ENCODE measurements at places on chromosomes 1 and 21.

GRCh38 chr1:6423321-6423999 is 1.1 kb upstream of the ESPN start:
- peak; percentile 47 for DNase-seq

DNA sequence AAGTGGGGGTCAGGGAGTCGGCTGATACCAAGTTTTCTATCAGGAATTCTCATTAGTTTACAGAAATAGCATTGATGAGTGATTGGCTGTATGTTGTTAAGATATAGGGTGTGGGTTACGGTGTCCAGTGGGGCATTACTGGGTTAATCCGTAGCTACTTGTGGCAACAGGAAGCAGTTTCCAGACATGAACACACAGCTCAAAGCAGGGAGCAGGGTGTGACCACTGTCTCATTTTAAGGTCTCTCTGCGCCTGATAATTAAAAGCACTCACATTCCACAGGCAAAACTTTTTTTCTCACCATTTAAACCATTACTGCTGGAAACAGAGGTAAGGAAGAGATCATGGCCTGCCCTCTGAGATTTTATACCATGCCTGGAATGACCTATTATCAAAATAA is 114.9 kb downstream of the SIK1 start:
- no peak for DNase-seq

DNA sequence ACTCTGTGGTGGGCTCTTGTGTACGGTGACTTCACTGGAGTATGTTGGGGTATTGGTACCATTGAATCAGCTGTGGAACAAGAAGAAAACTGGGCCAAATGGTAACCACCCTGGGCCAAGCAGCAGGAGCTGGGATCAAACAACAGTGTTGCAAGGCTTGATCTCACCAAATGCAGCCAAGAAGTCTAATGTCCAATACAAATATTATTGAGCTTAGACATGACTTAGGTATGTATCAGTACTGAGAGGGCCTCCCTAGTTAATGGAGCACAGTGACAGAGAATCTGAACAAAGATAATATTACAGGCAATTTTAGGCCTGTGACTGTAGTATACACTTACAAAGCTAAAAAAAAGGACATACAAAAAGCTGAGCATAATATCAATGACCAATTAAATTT is 604.8 kb downstream of the PLA2G4A start:
- no peak for DNase-seq

DNA sequence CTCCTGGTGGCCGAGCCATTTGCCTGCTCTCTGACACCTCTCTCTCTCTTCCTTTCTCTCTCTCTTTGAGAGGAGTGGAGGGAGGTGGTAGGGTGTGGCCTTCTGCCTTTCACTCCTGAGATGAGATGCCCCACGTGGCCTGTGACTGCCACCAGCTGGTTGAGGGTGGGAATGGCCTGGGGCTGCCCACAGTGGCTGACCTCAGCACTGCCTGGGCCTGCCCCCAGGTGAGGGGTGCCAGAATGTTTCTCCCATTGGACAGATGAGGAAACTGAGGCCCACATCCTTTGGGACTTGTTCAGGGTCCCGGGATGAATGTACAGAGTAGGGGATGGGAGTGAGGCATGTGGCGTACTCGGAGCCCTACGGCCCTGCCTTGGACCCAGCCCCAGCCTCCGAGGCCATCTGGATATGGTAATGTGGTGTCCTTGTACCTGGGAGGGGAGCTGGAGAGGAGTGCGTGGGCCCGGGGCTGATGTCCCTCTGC is 12.7 kb upstream of the C1orf167 start:
- no peak for DNase-seq

- no peak for DNase-seq
Measured at GRCh38 chr1:25702101-25702775, 85.6 kb downstream of the MAN1C1 start.

DNA sequence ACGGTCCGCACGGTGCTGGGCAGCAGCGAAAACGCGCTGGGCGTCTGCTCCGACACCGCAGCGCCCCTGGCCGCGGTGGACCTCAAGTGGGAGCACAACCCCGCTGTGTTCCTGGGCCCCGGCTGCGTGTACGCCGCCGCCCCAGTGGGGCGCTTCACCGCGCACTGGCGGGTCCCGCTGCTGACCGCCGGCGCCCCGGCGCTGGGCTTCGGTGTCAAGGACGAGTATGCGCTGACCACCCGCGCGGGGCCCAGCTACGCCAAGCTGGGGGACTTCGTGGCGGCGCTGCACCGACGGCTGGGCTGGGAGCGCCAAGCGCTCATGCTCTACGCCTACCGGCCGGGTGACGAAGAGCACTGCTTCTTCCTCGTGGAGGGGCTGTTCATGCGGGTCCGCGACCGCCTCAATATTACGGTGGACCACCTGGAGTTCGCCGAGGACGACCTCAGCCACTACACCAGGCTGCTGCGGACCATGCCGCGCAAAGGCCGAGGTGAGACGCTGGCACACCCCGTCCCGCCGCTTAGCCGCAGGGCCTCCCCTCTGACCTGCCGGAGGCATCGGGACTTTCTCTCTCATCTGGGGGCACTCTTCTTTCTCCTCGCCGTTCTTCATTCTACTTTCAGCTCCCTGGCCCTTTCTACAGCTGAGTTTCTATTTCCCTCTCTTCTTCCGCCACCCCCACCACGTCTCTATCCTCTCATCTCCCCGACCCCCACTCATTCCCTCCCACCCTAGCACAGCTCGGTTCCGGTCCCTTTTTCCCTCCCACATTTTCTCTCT is 1.0 kb downstream of the NPR1 start:
- no peak for DNase-seq

DNA sequence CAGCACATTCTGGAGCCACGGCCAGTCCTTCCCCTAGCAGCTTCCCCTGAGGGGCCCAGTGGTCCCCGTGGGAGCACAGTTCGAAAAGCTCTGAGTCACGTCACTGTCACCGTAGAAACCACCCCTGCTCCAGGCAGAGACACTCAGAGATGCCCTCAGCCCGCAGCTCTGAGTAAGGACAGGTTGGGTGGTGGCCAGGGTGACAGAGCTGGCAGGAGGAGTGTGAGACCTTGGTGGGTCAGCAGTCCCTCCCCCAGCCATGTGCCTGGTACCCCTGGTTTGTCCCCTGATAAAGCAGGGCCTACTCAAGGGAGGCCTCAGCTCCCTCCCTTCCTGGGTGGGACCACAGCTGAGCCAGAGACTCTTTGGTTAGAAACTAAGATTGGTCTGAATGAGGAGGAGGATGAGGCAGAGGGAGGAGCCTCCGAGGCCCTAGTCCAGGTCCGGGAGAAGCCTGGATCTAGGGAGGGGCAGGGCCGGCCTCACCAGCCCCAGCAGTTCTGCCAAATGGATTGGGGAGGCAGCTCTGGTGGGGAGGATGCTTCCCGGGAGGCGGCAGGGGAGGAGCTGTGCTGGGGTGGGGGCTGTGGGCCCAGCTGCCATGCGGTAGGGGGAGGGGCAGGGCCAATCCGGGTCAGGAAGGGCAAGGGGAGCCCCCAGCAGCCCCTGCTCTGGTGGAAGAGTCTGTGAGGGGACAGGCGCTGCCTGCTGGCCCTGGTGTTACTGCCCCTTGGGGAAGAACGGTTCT is 55.2 kb downstream of the SLC9A1 start:
- DNase-seq: no peak

DNA sequence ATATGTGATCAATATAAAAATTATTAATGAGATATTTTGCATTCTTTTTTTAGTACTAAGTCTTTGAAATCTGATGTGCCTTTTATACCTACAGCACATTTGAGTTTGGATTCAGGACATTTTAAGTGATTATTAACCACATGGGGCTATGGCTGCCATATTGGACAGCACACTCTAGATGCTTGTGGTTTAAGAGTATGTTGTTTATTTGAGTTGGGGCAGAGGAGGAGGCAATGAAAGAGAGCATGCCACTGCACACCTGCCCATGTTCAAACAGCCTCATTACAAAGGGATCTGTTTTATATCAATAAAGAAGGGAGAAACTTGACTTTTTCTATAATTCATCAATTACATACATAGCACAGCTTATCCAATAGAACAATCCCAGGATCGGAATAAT is 99.4 kb upstream of the EDEM3 start:
- no peak for DNase-seq

DNA sequence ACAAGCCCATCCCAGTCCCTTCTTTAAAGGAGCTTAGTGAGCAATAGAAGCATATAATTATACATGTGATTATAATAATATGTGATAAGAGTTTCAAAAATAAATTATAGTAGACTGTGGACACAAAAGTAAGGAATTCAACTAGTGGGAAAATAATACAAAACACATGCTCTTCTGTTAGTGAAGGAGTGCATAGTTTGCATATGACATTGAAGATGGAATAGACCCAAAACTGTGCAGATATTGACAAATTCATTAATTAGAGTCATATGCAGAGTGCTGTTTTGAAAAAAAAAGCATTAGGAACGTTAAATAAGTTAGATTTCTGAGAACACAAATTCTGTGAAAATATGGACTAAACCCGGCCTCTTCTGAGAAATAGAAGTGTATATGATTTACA is 278.8 kb downstream of the ASTN1 start:
- no peak for DNase-seq

DNA sequence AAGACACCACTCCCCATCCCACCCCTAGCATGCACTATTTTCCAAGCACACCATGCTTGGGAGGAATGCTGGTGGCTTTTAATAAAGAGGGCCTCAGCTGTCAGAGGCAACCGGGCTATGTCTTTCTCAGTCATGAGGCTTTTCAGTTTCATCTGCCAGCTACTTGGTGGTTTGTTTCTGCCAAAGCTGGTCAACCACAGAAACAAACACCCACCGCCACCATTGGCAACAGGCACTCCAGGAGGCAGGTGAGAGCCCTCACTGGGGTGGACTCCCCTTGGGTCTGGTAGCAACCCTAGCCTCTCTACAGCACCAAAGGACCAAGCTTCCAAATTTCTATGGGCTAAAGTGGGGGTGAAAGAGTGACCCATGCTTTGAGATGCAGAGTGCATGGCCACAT is 54.3 kb upstream of the CD1D start:
- no peak for DNase-seq

- no peak for DNase-seq
Measured at GRCh38 chr1:212270564-212270963, 14.6 kb upstream of the PPP2R5A start.

- no peak for DNase-seq
Measured at GRCh38 chr1:62265956-62266935, 53.0 kb downstream of the KANK4 start.

- no peak for DNase-seq
Measured at GRCh38 chr1:105072850-105073249, 1323.2 kb downstream of the AMY1C start.

DNA sequence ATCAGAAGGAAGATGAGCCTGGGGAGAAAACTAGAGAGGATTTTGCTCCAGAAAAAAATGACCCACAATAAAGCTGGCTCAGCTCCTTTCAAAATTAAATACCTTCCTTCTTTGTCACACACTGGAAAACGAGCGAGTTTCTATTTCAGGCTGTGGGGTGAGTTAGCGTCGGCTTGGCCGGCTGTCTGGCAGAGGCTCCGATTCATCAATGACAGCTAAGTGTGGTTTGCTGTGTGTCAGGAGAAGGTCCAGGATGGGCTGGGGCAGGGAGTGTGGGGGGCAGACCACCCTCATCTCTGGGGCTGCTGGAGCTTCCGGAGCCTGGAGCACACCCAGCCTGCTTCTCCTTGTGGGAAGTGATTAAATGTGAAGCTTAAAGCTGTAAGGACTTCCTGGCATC is 120.2 kb downstream of the ETS2 start:
- peak; percentile 40 for DNase-seq

DNA sequence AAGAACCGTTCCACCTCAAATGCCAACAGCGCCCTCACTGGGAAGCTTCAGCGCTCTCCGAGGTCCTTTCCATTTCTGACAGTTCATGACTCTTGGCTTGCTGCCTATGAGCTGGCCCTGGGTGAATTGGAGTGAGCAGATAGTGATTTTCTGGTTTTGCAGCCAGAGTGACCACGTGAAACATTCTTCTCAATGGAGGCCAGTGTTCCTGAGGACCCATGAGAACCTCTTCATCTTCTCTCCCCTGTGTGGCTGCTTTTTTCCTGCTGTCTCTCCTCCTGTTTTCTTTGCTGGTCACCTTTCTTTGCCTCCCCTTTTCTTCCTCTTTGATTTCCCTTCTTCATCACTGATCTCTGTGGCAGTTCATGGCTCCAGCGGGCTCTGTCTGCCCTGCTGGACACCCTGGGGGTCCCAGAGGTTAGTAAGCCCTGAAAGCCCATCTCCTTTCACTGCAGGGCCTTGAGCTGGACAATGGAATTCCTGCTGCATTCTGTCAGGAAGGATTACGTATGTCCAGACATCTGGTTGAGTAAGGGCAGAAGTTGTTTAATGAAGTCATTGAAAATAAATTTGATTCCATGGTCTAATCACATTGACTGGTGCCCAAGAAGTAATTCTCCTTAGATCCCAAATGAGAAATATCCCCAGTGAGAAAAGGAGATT is 29.9 kb downstream of the VASH2 start:
- DNase-seq: no peak

- no peak for DNase-seq
Measured at GRCh38 chr1:101307985-101308689, 71.3 kb downstream of the S1PR1 start.

- DNase-seq: no peak
Measured at GRCh38 chr1:67850151-67850551, 16.9 kb upstream of the GNG12 start.

DNA sequence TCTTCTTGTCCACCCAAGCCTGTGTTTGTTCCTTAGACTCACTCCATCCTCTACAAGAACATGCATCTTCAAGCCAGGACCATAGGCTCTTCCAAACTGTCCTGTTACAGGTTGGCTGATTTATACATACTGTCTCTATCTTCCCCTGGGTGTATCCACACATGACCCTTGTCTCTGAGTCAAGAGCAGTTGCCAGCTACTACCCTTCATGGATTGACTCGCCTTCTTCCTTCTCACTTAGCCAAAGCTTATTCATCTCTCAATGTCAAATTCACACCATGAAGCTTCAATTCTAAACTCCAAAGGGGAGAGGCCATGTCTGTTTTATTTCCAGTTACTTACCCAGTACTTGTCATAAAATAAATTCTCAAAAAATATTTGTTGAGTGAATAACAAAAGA is 64.1 kb upstream of the CACHD1 start:
- no peak for DNase-seq

DNA sequence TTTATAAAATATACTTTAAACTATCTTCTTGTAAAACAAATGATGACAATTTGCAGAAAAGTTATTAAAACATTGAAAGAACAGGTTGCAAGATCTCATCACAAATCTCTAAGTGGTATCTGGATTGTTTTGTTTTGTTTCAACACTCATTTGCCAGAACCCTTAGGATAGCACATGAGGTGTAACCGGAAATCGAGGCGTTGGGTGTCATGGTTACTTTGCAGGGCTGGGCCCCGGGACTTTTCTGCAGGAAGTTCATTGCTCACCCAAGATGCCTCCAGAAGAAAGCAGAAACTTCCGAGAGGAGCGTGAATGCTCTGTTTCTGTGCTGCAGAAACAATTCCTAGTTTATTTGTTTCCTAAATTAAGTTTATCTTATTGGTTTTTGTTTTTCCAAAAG is 2.5 kb downstream of the DISC1 start:
- peak; percentile 51 for DNase-seq

All from thymus (tissue), 14 donors.